ENCODE measurements at places on chromosomes 2 and 18. TPM values are rescaled to one million over a fixed set of nuclear protein-coding genes. Genes with fewer than 3 reads are reported as not detected.

VWA3B gene
- total RNA-seq: not detected

IL36RN gene
- total RNA-seq: not detected

PROKR1 gene
- total RNA-seq: not detected

TRIM43 gene
- total RNA-seq: not detected

NPHP1 gene
- total RNA-seq: 0.13 TPM

MYO5B gene
- total RNA-seq: not detected

CFAP221 gene
- not detected for total RNA-seq

POTEC gene
- total RNA-seq: not detected

EVX2 gene
- not detected for total RNA-seq

SLC19A3 gene
- total RNA-seq: not detected

KCNJ3 gene
- not detected for total RNA-seq

REG3G gene
- total RNA-seq: not detected

BCL11A gene
- not detected for total RNA-seq

L3MBTL4 gene
- total RNA-seq: 0.10 TPM

TMEM17 gene
- not detected for total RNA-seq

PRKAG3 gene
- not detected for total RNA-seq

RAB17 gene
- not detected for total RNA-seq

MARCO gene
- total RNA-seq: not detected

CNGA3 gene
- not detected for total RNA-seq

NAT8 gene
- not detected for total RNA-seq

ALPG gene
- total RNA-seq: not detected

NT5DC4 gene
- not detected for total RNA-seq

HOXD11 gene
- total RNA-seq: not detected

CNTNAP5 gene
- not detected for total RNA-seq

EGR4 gene
- total RNA-seq: not detected

IKZF2 gene
- 2.1 TPM for total RNA-seq

SERPINB13 gene
- not detected for total RNA-seq

B4GALT6 gene
- total RNA-seq: 0.86 TPM

C2orf66 gene
- 0.28 TPM for total RNA-seq

C2orf68 gene
- total RNA-seq: 52.5 TPM

MREG gene
- 11.3 TPM for total RNA-seq

CCDC102B gene
- 0.87 TPM for total RNA-seq

DLX1 gene
- total RNA-seq: not detected

GAREM2 gene
- total RNA-seq: 2.7 TPM

B3GNT2 gene
- total RNA-seq: 27.8 TPM
